ENCODE measurements at places on chromosomes 12 and 14. TPM values are rescaled to one million over a fixed set of nuclear protein-coding genes. Genes with fewer than 3 reads are reported as not detected.

The GPRC5D gene
- total RNA-seq: not detected

The SYNJ2BP gene
- 22.5 TPM for total RNA-seq

The NRIP2 gene
- total RNA-seq: not detected

The CACNA1C gene
- 3.6 TPM for total RNA-seq

The FOS gene
- 18.9 TPM for total RNA-seq

The C14orf132 gene
- 17.0 TPM for total RNA-seq

The TRHDE gene
- 6.3 TPM for total RNA-seq

The PWP1 gene
- 86.2 TPM for total RNA-seq

The NTF3 gene
- total RNA-seq: 10.5 TPM

The NPFF gene
- total RNA-seq: not detected

The LRRC9 gene
- total RNA-seq: not detected

The RAD9B gene
- 0.44 TPM for total RNA-seq

All from placental pericyte (primary cell).